Ascending aorta (tissue), 2 donors: ENCODE measurements at places on chromosomes 2 and 18.

DNA sequence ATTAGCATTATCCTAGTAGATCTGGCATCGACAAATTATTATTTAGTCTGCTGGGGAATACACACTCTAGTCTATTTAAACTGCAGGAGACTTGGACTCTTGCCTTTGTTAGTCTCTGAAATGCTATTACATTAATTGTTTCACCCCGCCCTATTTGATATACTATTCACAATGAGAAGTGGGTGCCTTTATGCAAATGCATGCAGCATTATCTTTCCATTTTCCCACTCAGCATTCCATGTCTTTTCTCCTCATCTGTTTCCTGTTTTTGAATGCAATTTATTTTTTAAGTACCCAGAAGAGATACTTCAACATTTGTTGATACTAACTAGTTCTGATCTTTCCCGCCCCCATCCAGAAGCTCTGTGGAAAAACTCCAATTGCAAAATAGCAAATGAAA lies 395.3 kb upstream of the NXPH2 start:
- H3K4me1 ChIP-seq = no peaks in the 10 kb centered on the region
- no peak overlapping the region for H3K27ac ChIP-seq
- H3K36me3 ChIP-seq = no peaks in the 10 kb centered on the region
- no peak for DNase-seq

DNA sequence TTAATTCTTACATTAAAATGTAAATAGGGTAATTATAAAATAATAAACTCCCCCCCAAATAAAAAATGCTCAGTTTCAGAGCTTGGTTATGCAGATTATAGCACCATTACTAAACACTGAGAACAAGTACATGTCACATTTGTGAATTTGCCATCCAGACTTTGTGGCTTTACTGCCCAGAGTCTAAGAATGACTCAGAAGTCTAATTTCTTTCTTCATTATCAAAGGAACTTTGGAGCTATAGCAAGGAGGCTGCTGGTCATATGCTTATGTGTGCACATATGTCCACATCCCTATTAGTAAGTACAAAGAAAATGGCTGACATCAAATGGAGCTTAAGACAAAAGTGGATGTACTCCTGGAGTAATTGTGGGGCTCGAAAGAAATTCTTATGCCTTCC lies 248.5 kb upstream of the SESTD1 start:
- no peak overlapping the region for H3K27ac ChIP-seq
- H3K4me3 ChIP-seq = no peak overlapping the region
- H3K27me3 ChIP-seq = no peaks in the 10 kb centered on the region
- no peaks in the 10 kb centered on the region for H3K36me3 ChIP-seq
- DNase-seq = no peak
- no peaks in the 10 kb centered on the region for H3K4me1 ChIP-seq

DNA sequence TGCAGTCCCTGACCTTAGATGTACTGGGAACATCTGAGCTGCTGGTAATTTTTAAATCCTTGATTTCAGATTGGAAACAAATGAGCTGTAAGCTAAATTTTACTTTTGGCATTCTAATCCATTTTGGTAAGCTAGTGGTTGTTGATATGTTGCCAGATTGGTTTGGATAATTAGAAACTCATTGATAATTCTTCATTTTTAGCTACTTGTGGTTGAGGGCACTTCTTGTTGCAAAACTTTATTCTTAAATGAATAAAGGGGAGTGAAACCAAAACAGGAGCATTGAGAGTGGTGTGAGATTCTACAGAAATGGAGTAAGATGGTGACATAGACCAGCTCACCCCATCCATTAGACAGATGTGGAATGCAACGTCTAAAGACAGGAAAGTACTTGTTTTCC lies 64.5 kb downstream of the ITGB1BP1 start:
- no peak overlapping the region for H3K27ac ChIP-seq
- H3K27me3 ChIP-seq = no peaks in the 10 kb centered on the region

GRCh38 chr2:105521176-105521575 lies 122.3 kb upstream of the FHL2 start:
- no peak for DNase-seq
- H3K36me3 ChIP-seq = no peaks in the 10 kb centered on the region
- no peak overlapping the region for H3K27ac ChIP-seq
- H3K4me1 ChIP-seq = peaks cover 9% of the 10 kb centered on the region
- no peaks in the 10 kb centered on the region for H3K27me3 ChIP-seq
